IPS DF 19.7 (cell line): ENCODE measurements at places on chromosomes 11 and 22.

- no peak for DNase-seq
Observed at GRCh38 chr11:111571829-111572501, 30.3 kb upstream of the SIK2 start.

- DNase-seq = no peak
Observed at GRCh38 chr11:73326929-73327811, 19.1 kb downstream of the ARHGEF17 start.

DNA sequence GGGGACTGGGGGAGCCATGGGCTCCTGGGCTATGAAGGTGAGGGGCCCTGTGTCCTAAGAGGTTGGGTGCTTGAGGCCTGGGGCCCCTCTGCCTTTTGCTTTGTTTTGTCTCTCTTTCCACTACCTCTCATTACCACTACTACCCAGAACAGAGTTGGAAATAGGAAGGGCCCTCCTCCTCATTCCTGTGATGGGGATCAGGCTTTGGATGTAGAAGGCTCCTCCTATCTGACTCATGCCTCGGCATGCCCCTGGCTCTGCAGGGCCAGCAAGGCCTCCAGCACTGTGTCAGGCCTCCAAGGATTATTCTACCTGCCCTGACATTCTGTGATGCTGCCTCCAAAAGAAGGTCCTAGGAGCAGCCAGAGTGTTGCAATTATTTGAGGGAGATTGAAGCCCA is 766 bp downstream of the IZUMO1R start:
- no peak for DNase-seq

DNA sequence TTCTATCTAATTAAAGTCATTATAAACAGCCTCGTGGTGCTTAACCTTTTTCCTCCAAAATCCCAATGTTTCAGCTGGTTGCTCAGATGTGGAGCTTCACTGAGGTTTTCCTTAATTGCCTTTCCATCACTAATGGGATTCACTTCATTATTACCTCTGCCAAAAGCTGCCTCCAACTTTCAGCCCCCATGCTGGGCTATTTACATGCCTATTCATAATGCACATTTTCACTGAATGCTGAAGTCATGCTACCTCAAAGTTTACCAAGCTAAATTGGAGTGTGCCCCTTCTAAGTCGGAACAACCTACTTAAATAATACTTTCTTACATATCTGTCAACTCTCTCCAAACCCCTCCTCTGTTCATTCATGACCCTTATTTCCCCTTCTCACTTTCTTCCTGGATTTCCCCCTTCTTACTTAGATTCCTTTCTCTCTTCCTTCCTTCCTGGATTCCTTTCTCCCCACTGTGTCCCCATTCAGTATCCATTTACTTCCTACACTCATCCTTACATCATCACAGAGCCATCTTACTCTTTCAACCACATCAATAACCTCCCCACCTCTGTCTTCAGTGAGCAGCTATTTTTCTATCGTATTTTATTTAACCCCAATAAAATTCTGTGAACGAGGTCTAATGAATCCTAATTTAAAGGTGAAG is 887.3 kb upstream of the TENM4 start:
- DNase-seq = no peak

- no peak for DNase-seq
Observed at GRCh38 chr22:42743501-42743991, 22.9 kb upstream of the A4GALT start.

DNA sequence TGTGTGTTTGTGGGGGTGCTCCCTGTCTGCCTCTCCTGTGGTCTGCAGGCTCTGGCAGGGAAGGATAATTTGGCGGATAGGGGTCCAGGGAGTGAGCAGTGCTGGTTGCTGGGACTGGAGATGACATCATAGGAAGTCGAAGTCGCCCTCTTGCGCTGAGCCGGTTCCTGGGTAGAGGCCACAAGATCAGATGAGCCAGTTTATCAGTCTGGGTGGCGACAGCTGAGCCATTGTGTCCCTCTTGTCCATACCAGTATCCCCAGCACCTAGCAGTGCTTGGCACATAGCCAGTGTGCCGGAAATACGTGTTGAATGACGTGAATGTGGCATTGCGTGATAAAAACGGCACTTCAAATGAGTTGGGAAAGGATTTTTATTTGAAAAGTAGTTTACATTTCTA is 9.8 kb downstream of the APOL5 start:
- no peak for DNase-seq

DNA sequence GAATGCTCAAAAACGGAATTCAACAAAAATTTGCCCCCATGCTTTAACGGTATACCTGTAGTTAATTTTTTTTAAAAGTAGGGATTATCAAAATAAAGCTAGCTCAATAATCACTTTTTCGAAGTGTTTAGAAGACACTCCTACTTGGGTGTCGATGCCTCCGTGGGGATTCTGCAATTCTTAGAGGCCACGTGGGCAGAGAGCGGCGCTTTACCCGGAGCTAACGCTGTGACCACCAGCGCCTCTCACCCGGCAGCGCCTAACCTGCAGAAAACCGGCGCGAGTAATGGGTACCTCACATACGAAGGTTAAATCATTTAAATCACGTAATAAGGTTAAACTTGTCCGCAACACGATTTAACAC is 583 bp downstream of the TAF1D start:
- no peak for DNase-seq

- DNase-seq = no peak
Observed at GRCh38 chr11:4610258-4610935, 2.4 kb upstream of the TRIM68 start.

DNA sequence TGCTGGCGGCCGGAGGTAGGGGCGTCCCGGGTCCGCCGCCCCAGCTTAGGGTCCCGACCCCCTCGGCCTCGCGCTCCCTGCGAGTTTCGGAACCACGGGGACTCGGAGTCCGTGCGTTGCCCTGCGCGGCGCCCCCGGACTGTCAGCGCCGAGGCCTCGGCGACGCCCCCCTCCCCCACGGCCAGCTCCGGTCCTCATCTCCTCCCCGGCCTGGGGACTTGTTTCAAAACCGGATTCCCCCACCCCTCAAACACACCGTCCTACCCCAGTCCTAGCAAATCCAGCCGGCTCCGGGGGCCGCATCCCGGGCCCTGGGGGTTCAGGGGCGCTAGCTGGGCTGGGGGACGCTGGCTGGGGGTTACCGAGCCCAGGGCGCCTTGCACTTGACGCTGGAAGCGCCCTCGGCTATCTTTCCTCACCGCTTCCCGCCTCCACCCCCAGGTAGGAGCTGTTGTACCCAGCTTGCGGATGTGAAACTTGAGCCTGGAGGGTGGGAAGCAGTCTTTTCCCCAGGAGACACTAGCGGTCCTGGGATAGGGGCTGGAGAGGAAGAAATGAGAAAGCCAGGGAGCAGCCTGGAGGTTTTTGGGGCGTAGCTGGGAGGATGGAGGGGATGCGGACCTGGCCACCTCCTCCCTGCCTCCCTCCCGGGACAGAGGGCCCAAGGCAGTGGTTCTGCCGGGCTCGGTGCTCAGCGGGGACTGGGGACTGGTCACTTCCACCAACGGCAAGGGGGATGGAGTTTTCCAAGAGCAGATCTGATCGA is 550 bp downstream of the FBLN1 start:
- DNase-seq = no peak

- DNase-seq = no peak
Observed at GRCh38 chr11:59205648-59206047, 7.1 kb downstream of the MPEG1 start.

DNA sequence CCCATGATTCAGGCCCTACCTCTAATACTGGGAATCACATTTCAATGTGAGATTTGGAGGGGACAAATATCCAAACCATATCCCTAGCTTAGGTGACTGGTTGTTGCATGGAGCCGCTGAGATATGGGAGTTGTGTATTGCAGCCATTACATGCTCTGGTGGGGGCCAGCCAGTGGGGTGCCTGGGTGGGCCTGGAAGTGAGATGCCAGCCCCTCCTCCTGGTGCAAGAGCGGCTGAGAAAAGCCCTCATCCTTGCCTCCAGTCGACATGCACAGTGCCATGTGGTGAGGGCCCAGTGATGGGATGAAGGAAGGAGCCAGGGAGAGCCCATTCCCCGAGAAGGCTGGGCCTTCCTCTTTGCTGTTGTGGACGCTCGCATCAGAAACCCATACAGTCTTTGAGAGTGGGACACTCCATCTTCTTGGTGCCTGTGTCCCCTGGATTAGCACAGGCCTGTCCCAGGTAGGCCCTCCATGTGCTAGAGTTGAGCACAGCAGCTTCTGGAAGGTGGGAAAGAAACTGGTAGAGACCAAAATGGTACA is 1043.0 kb downstream of the TBC1D22A start:
- no peak for DNase-seq

- no peak for DNase-seq
Observed at GRCh38 chr22:45091254-45091854, 72.4 kb upstream of the NUP50 start.

- no peak for DNase-seq
Observed at GRCh38 chr11:119380160-119380826, 1.2 kb downstream of the USP2 start.

- DNase-seq = no peak
Observed at GRCh38 chr22:36461665-36462649, 19.5 kb downstream of the TXN2 start.

DNA sequence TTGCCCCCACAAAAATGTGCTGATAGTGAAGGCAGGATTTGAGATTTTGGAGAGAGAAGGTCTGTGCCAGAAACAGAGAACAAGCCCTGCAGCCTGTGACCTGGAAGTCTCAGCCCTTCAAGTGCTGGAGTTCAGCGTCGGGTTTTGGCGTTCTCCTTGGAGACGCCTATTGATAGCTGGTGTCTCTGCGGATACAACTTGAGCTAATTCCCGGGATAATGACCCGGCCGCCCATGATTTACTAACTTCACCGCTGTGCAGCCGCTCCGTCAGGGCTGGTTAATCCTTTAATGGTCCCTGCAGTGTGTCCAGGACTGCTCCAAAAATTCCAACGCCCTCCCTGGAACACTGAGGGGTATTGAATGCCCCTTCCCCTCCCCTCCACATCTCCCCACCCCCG is 76.6 kb downstream of the WT1 start:
- no peak for DNase-seq

- DNase-seq = no peak
Observed at GRCh38 chr22:19890502-19891316, 36.0 kb upstream of the GNB1L start.

DNA sequence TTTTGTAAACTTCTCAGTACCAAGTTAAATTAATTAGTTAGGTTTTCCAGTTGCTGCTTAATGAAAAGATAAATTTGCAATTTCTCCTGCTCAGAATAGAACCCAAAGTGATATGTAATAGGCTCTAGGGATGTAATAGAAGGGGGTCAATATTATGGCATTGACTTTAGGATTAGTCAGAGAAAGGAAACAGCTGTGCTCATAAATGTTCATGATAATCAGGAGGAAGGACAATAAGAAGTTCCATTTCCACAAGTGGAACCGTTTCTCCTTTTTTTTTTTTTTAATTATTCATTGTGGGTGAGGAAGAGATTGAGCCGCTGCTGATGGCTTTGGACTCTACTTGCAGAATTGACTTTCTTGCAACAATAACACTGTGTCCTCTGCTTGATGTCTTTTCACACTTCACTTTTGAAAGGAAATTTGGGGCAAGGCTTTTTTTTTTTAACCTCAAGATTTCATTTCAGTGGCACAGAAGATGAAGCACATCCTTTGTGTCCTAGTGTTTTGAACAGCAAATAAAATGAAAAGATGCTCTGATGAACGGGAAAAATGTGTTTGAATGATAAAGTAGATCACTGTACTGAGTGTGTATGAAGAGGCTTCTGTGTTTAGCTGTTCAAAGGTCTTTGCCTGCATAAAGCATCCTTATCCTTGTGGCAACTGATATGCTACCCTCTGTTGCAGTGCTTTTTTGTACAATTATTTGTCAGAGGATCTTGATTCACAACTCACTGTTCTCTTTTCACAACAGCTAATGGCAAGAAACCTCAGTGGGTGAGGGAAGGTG is 62.4 kb downstream of the GAS2 start:
- DNase-seq = no peak

GRCh38 chr11:15849257-15849656 is 507.1 kb downstream of the SOX6 start:
- no peak for DNase-seq

DNA sequence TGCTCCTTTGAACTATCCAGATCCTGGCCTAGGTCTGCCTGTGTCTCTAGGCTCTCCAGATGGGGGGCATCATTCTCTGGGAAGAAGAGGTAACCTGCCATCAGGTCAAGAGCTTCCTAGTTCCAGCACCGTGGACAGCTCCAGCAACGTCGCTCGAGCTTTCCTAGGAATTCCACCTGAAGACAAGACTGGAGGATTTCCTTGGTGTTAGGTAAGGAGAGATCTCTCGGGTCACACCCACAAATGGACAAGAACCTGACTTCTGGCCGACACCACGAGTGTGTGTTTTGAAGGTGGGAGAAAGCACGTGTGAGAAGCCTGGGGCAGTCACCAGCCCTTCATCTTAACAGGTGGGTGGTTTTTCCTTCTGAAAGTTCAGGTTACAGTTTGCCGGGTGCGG is 1.2 kb downstream of the PRG3 start:
- peak; percentile 48 for DNase-seq

- DNase-seq = no peak
Observed at GRCh38 chr11:86637988-86638387, 34.4 kb downstream of the ME3 start.

DNA sequence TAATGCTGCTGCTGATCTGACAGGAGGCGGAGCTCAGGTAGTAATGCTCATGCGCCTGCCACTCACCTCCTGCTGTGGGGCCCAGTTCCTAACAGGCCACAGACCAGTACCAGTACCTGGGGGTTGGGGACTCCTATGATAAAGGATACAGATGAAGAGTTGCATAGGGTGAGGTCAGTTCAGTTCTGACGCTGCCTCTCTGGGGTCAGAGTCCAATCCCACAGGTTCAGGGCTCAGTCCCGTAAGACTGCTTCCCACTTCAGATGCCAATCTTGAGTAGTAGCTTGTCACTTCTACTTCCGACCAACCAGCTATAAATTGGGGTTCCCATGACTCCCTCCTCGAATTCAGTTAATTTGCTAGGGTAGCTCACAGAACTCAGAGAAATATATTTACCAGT is 8.6 kb downstream of the ASRGL1 start:
- DNase-seq = no peak

DNA sequence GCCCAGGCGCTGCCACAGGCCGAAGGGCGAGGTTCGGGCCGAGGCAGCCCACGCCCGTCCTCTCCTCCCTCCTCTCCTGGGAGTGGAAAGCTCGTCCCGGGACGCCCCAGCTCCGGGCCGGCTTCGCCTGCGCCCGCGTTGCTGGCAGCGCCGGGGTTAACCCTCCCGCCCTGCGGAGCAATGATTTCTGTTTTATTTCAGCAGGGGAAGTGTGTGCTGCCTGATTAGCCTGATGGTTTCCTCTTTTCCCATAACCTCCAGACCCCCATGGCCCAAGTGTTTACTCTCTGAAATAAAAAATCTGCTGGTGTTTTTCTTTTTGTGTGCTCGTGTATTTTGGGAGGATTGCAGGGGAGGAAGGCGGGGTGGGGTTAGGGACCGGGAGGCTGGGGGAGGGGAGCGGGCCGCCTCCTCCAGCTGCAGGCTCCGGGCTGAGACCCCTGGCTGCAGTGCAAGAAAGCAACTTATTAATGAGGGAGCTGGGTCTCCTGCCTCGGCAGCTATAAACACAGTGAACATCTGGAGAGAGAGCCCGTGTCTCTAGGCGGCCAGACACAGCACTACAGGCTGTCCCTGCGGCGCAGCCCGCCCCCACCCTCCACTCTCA is 38.6 kb downstream of the ETS1 start:
- no peak for DNase-seq

GRCh38 chr11:61851113-61851899 is 23.2 kb downstream of the FADS2 start:
- no peak for DNase-seq
